ENCODE measurements at places on chromosomes 3 and 15.

- no peak for DNase-seq
Observed at GRCh38 chr3:65677486-65678010, 361.2 kb downstream of the MAGI1 start.

- DNase-seq = no peak
Observed at GRCh38 chr3:5677555-5677954, 490.0 kb downstream of the EDEM1 start.

DNA sequence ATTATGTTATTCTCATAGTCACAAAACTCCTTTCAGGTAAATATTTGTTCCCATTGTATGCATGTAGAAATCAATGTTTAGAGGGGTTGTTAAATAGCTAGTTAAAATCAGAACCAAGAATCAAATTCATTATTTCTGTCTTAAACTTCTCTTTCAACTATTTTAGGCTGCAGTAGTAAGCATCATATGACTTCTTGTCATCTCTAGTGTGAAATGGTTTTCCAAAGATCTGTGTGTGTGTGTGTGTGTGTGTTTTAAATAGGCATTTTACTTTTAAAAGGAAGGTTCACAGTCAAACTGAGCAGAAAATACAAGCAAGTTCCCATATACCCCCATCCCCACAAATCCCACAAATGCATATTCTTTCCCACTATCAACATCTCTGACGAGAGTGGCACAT is 506.5 kb downstream of the LPP start:
- no peak for DNase-seq

DNA sequence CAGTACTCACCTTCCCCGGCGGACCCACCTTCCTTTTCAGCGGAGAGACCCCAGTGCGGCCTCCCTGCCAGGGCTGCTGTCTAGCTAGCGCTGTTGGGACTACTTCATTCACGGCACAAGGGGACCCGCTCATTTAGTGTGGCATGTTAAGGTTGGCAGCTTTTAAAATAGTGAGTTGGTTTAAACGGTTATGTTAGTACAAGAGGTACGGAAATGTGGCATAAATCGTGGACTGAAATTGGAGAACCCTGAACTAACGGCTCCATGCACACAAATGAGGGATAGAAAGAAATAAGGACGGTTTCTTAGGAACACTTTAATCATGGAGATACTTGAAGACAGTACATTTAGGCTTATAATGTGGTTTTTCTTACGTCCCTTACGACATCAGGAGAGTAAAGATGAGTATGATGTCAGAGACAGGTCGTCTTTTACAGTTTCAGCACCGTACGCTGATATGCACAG is 752 bp downstream of the CEP63 start:
- DNase-seq = no peak

DNA sequence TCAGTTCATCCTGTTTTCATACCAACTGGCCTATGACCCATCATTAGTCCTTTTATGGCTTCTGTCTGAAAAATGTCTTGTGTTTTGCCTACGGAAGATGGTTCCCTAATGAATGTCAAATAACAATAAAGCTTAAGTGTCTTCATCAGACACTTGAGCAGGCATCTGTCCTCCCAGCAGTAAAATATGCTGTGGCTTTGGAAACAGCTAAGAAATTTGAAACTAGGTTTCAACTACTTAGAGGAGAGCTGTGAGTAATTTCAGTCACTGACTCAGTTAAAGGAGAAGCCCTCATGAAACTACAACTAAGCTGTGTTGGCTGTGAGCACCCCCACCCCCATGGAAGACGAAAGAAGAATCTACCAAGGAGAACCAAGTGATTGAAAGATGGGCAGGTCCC is 409.4 kb upstream of the PPP2R3A start:
- DNase-seq = no peak

- DNase-seq = no peak
Observed at GRCh38 chr3:34570916-34571705, 772.7 kb downstream of the PDCD6IP start.

GRCh38 chr3:160893207-160893606 is 137.2 kb downstream of the PPM1L start:
- DNase-seq = no peak

- no peak for DNase-seq
Observed at GRCh38 chr3:166405896-166406295, 568.7 kb upstream of the BCHE start.

- peak; percentile 84 for DNase-seq
Observed at GRCh38 chr15:41660235-41661077, at the start of gene MGA. TSS of gene MGA (plus strand) at chr15:41660405.

DNA sequence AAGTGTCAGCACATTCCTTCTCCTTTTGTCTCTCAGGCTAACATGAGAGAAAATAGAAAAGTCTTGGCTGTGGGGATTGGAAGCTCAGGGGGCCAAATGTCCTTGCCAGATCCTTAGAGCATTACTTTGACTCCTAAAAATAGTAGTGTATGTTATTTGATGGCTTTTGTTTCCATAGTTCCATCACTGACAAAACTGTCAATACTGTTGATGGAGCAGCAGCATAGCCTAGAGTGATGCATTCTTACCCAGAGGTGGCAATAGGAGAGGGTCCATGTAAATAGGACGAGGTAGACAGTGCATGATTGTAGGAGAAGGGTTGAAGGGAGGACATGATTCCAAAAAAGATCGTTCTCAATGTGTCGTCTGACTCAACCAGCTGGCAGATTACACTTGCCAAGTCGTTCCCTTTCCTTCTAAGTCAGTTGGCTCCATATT is 282.7 kb upstream of the TPRG1 start:
- no peak for DNase-seq

GRCh38 chr3:111668888-111669488 is 73.8 kb upstream of the ZBED2 start:
- no peak for DNase-seq

- no peak for DNase-seq
Observed at GRCh38 chr3:68891280-68891943, 40.9 kb downstream of the TAFA4 start.

DNA sequence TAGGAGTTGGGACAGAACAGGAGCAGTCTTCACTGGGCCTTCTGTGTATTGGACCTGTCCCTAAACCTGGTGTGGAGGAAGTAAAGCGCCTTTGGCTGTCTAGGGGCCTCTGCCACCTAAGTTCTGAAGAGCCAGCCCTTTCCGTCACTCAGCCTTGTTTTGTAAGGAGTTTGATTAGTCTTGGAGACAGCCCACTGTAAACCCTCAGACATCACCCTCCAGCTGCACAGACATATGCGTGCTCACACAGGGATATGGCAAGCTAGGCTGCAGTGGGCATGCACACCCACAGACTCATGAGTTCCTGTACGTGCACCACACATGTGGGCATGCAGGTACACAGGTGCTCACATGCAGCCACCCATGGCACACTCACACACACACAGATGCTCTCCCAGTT is 5.2 kb downstream of the PRKCD start:
- no peak for DNase-seq

- no peak for DNase-seq
Observed at GRCh38 chr15:90710436-90711027, 6.6 kb upstream of the BLM start.

DNA sequence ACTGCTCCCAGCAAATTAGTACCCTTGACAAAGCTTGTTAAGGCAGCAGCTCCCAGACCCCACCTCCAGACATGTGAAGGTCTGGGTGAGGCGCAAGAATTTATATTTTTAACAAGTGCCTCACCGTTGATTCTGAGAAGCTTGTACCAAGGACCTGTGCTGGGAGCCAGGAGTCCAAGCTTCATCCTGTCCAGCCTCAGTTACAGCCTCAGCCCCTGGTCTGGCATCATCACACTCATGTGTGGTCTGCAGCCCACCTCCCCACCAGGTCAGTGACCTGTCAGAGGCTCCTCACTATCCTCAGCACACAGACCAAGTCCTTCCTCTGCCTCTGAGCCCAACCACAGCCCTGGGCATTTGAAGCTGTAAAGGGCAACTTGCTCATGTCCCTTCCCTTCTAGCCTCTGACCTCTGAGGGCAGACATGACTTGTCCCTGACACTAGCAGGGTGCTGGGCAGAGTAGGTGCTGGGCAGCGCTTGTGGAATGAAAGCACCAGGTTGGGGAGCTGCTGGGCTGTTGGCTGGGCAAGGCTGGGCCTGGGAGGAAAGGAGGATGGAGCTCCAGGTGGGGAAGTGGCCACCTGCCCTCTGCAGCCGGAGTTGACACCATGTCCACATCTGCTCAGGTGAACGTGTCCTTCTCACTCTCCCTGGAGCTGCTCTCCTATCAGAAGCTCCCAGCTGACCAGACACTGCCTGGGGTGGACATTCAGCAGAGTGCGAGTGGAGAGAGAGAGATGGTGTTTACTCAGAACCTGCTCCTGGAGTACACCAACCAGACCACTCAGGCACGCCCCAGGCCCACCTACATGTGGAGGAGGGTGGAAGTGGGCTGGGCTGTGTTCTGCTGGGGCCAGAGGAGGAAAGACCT is 16.9 kb downstream of the ACAA1 start:
- DNase-seq = no peak

GRCh38 chr15:82315519-82316246 is 33.6 kb downstream of the GOLGA6L10 start:
- DNase-seq = no peak

DNA sequence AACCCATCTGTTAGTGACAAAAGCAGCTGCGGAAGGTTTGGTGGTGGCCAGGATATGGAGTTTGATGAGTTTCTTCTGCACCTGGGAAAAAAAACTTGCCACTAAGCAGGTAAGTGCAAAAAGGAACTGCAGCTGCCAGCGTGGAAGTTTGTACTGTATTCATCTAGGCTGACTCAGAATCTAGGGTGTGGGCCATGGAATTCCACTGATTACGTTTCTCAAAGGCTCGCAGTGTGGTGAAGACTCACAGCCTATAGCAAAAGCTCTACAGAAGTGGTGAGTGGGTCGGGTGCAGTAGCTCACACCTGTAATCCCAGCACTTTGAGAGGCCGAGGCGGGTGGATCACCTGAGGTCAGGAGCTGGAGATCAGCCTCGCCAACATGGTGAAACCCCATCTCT is 334.6 kb upstream of the GRM7 start:
- no peak for DNase-seq

DNA sequence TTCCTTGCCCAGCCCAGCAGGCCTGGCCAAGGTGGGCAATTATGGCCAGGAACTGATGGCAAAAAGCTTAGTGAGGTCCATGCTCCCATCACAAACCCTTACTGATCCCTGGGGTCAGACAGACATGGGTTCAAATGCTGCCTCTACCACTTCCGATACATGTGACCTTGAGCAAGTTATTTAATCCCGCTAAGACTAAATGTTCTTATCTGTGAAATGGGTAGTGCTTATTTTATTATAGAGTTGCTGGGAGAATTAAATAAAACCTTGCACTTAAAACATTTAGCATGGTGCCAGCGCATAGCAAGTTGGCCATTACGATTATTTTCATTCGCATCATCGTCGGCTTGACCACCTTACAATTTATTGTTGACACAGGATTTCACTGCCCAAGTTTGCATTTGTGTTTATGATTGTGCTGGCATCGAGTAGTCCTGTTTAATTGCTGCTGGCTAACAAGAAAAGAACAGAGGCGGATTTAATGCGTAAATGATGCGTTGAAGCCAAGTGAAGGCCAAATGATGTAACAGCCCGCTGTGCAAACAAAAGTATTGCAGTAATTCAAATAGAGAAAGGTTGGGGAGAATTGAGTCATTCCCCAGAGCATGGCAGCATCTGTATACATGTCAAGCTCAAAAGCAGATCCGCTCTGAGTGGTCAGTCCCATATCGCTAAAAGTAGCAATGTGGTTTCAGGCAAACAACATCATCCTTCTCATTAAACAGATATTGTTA is 7.3 kb upstream of the FURIN start:
- no peak for DNase-seq

DNA sequence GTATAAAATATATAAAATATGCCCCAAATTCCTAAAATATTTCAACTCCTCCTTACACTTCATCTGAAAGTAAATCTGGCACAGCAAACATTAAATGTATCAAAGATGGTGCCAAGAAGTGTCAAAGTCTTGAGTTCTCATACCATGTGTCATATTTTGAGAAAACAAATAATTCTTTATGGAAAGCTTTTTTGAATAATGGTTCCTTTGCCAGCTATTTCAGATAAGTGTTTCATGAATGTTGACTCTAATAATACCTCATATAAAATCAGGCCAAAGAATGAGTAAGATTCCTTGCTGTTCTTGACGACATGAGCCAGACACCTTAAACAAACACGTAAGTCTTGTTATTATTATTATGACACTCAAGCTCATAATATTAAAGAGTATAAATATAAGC is 30.3 kb upstream of the ZNF385D start:
- DNase-seq = no peak

DNA sequence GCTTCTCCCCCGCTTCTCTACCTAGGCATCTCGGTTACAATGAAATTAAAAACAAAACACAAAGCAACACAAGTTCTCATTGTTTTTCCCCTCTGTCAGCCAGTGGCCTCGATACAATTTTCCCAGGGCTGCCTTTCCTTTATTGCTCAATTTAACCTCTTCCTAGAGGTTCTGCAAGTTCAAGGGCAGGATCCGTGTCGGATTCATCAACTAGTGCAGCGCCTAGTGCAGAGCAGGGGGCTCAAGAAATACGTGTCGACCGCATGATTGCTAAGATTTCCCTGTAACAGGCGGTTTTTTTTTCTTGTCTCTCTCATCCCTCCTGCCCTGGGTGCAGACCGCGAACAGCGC is 1.4 kb upstream of the BHLHE40 start:
- no peak for DNase-seq

DNA sequence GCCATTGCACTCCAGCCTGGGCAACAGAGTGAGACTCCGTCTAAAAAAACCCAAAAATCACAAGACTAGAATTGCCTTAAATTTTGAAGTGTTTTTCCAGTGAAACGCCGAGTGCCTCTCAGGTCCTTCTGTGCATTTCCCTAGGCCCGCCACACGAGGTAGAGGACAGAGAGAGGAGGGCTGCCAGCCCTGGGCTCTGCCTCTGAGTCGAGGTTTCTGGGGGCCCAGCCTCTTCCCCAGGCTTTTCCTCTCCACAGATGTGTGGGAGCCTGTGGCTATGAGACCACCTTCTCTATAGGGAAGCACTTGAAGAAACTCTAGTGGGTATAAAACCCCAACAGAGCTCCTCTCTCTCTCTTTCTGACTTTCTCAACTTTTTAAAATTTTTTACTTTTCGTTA is 10.9 kb upstream of the EHD4 start:
- DNase-seq = no peak

DNA sequence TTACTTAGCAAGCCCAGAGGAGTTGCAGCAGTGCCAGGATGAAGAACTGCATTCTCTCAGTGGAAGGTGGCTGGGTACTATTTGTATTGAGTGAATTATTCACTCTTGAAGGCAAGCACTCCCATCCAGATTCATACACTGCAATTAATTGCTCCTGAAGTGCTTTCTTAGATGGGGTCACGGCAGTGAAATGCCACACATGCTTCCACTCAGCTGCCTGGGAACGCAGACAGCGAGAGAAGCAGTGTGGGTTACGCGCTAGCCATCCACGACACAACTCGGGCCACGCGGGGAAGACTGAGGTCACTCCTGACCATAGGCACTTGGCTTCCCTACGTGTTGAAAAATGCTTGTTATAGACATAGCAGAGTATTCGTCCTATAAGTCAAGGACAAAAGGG is 30.8 kb upstream of the LMCD1 start:
- DNase-seq = no peak

DNA sequence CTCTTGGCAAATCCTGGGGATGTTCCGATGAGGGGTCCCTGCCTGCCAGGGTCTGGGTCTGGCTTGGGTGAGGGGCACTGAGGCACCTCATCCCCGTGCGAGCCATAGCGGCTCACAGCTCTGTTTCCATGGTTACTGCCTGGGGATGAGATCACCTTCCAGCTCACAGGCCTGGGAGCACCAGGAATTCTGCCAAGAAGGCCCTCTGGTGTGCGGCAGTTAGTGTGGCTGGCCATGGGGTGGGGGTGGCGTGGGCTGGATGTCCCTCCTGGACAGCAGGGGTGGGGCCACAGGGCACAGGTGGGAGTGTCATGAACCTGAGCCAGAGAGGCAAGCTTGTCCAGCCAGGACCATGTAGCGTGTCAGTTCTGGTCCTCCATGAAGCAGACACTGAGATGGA is 22.1 kb upstream of the PRR23E start:
- DNase-seq = no peak

All from activated CD8-positive, alpha-beta memory T cell treated with anti-CD3 and anti-CD28 coated beads for 1 hour (primary cell).